Calu3 (cell line): ENCODE measurements at places on chromosomes 7 and 10. TPM values are rescaled to one million over a fixed set of nuclear protein-coding genes. Genes with fewer than 3 reads are reported as not detected.

AMZ1 gene
- total RNA-seq: 0.12 and 0.44 TPM in 2 replicates

LIPA gene
- total RNA-seq: 66.7 and 127 TPM in 2 replicates

- DNase-seq: no peak
Observed at GRCh38 chr7:137684316-137684715, 162.5 kb downstream of the DGKI start.

GRCh38 chr10:34428501-34428900 is 386.6 kb downstream of the PARD3 start:
- DNase-seq: no peak

DNA sequence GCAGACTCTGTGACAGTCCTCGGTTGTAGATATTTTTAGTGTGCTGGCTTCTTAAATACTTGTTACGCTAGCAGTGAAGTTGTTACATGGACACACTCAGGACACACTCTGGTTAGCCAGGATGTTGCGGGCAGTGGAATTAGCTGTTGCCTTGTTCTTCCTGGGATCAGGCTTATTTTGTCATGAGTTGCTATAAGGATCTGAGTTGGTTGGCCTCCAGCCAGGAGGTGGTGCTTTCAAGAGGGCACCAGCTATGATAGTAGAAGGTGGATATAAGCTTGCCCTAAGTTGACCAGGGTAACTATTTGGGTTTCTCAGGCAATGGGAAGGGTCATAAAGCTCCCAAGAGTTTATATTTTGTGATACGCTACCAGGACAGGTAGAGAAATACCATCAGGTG is 150.1 kb upstream of the C1GALT1 start:
- DNase-seq: no peak

DNA sequence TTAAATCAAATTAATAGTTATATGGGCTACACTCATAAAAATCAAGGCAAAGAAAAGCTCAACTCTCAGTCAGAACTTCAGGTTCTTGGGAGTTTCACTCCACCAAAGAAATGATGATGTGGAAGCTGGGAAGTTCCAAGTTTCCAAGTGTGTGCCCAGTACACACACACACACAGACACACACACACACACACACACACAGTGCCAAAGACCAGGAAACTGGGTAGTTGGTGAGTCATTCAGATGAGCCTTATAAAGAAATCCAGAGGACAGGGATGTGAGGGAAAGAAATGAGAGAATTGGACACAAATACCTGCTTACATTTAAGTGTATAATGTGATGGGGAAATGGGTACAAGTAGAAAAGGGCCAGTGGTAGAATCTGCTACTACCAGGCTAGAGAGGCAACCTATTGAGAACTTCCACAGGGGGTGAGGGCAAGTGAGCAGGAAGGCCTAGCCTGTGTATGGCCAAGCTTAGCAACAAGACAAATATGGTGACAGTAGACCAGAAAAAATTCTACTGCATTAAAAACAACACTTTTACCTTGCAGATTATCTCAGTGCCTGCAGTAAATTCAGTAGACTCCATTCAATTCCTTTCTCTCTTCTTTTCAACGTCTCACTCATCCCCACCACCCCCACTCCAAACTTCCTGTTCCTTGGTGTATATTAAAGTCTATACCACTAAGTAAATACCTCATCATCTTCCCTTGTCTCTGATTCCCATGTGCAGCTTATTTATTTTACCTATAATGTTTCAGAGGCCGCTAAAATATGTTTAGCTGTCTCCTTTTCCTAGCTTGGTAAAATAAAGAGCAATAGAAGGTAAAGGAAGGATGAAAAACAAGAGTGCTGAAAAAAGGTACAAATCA is 95.0 kb downstream of the CABCOCO1 start:
- peak; percentile 68 for DNase-seq

DNA sequence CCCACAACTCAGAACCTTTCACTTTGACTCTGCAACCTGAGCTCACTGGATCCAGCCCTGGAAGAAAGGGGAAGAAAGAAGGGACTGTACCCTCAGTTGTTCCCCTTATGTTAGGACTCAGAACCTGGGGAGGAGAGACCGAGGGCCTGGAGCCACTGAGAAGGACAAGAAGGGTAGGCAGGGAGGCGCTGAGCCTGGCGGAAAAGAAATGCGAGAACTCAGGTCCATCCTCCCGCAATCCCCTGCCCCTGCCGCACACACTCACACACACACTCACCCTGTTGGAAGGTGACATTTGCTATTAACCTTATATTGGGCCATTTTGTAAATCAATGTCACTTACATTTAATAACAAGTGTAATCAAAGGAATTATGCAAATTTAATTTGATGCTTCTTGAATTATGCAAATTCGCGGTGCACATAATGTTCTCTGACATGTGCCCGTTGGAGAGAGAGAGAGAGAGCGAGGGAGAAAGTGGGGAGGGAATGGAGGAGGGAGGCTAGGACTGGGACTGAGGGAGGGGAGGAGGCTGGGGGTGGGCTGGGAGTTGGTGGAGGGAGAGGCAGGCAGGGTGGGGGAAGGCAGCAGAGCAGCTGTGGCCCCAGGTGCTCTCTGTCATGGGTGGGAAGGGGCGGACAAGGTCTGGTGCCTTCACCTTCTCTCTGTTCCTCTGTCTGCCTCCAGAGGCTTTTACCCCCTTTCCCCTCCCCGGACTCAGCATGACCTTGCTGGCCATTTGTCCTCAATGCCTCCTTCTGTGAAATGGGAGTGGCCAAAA is 99.6 kb upstream of the PAX2 start:
- no peak for DNase-seq

GRCh38 chr7:155247479-155248365 is 50.0 kb upstream of the INSIG1 start:
- DNase-seq: no peak
